Hindlimb muscle (tissue), 1 donor: ENCODE measurements at places on chromosomes 6 and 20. TPM values are rescaled to one million over a fixed set of nuclear protein-coding genes. Genes with fewer than 3 reads are reported as not detected.

The RIPOR2 gene
- 29.4 TPM for polyA plus RNA-seq

The APCDD1L gene
- 5.4 TPM for polyA plus RNA-seq

The FRS3 gene
- 9.1 TPM for polyA plus RNA-seq

The PERP gene
- 2.3 TPM for polyA plus RNA-seq

The TFAP2D gene
- polyA plus RNA-seq, result not detected

The SLC2A10 gene
- 16.6 TPM for polyA plus RNA-seq

The HSPA1L gene
- polyA plus RNA-seq, result 3.7 TPM

The MUC22 gene
- polyA plus RNA-seq, result not detected

The PRRT1 gene
- polyA plus RNA-seq, result 1.6 TPM

The TREML4 gene
- not detected for polyA plus RNA-seq
